ENCODE measurements at places on chromosomes 3 and 15.

- no peak for DNase-seq
Measured at GRCh38 chr3:151219056-151219455, 16.0 kb upstream of the GPR171 start.

DNA sequence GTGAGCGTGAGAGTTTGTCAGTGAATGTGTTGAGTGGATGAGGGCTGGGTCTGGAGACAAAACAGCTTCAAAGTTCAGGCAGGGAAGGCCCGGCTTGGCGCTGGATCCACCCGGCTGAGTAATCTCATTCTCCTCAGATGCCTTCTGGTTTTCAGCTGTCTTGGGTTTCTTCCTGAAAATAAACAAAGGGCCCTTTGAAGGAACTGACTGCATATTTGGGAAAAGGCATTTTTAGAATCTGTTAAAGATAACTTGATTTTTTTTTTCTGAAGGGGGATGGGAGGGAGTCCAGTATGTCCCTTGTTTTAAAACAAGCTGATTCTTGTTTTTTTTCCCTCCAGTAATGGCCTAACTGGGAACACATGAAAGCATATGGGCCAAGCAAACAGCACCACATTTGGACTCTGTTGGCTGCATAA, 86.4 kb downstream of the TIGIT start:
- peak; percentile 96 for DNase-seq

DNA sequence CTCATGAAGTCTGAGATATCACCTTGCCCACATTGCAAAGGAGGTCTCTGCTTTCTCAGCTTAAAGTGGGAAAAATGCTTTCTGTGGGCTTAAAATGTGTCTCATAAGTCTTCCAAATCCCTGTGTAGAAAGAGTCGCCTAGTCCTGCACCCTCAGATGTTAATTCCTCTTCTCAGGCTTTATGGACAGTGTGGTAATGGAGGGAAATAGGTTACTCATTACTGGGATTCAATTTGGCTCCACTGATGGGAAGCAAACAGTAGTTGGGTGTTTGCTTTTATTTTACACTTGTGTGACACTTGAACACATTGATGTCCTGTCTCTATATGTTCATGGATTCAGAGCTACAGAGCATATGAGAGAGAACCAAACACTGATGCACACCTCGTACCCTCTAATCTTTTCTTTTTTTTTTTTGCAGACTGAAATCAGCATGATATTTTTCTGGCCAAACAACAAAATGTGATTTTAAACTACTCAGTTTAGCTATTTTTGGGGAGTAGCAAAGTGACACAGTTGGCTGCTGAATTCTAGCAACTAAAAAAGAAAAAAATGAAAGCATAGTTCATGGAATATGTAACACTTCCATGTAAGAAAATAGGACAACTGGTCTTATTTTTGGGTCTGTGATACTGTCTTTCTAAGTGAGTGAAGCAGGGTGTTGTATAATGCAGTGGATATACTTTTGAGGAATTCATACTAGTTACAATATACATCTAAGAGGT, 8.6 kb downstream of the PTPRG start:
- no peak for DNase-seq

DNA sequence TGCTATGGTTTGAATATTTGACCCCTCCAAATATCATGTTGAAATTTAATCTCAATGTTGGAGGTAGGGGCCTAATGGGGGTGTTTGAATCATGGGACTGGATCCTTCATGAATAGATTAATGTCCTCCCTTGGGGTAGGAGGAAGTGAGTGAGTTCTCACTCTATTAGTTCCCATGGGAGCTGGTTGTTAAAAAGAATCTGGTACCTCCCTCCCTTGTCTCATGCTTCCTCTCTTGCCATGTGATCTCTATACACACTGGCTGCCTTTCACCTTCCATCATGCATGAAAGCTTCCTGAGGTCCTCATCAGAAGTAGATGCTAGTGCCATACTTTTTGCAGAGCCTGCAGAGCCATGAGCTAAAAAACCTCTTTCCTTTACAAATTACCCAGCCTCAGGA, 177.7 kb upstream of the MCTP2 start:
- DNase-seq = no peak

DNA sequence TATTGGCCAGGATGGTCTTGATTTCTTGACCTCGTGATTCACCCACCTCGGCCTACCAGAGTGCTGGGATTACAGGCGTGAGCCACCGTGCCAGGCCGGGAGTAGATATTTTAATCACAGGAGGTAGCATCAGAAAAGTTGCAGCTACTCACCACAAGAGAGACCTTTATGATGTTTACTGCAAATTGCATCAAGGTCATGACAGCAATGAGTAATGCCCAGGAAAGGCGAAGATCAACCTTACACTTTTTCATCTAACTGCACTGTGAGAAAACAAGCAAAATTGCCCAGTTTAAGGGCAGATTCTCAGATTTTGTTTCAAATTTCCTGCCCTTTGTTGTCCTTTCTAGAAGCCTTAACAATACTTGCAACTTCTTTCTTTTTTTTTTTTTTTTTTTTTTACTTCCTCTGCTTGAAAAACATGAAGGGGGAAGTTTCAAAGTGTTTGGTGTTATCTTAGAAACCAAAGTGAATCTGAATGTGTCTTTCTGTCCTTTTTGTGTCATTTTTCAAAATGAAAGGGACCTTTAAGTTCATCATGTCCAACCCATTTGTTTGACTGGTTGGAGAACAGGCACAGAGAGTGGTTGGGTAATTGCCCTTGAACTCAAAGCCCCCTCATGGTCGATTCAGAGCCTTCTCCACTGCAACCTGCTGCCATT, 25.0 kb downstream of the TGFBR2 start:
- DNase-seq = no peak

- DNase-seq = peak; percentile 58
Measured at GRCh38 chr15:67945951-67946700, 106.3 kb upstream of the RNU6-1 start.

- DNase-seq = no peak
Measured at GRCh38 chr3:71066849-71067261, 516.7 kb downstream of the FOXP1 start.
